Stimulated activated CD4-positive, alpha-beta T cell treated with anti-CD3 and anti-CD28 coated beads, Interleukin-15, amount 100 ng/mL, for 1 hour (primary cell): ENCODE measurements at places on chromosomes 5 and 9.

DNA sequence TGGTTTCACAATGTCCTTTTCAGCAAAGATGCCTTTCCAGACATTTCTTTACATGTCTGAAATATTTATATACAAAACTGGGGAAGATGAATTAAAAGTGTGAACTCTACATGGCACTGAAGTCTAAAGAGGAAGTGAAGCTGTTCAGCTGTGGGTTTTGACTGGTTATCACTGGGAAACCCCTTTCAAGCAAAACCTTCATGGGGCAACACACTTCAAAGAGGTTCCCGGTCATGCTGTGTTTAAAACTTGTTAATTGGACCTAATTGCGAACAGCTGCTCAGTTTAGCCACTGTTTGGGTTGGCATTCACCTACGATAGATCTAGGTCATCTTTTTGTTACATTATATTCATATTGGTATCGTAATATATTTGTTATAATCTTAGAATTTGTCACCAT, 20.0 kb upstream of the GDNF start:
- no peak for DNase-seq

- DNase-seq = no peak
Observed at GRCh38 chr9:24090566-24090965, 264.5 kb upstream of the ELAVL2 start.

GRCh38 chr9:130191749-130192120, 19.5 kb downstream of the NCS1 start:
- no peak for DNase-seq

GRCh38 chr5:107301999-107302398, 368.7 kb downstream of the EFNA5 start:
- no peak for DNase-seq

DNA sequence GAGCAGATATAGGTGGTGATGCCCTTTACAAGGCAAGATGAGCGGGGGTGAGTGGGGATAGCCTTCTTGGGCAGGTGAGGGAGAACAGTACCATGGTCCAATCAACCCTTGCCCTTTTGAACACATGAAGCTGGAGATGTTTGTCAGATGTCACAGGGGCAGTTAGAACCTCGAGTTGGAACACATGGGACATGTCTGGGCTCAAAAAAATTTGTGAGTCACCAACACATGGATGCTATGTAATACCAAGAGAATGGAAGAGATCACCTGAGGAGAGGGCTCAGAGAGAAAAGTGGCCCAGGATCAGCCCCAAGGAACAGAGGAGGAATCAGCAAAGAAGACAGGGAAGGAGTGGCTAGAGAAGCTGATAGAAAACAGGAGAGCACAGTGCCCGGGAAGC, 4.7 kb downstream of the PHYKPL start:
- no peak for DNase-seq

DNA sequence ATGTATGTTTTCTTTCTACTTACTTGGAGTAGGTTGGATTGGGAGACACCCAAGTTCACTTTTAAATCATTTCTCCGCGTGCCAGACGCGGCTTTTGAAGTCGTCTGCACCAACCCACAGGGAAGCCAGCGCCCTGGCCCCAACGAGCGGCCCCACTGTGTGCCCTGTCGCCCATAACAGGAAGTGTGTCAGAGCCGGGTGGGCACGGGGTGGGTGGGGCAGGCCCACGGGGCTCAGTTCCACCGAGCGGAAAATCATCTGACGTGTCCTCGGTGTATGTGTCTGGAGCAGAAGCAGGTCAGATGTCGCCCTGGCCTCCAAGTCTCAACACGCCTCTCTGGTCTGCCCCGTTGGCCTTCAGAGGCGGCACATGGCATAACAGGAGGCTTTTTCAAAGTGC, 22.7 kb upstream of the SMIM23 start:
- DNase-seq = no peak

GRCh38 chr5:431711-432050, 11.3 kb upstream of the EXOC3 start:
- no peak for DNase-seq

- no peak for DNase-seq
Observed at GRCh38 chr5:97847920-97848631, 665.0 kb upstream of the RIOK2 start.

- DNase-seq = no peak
Observed at GRCh38 chr5:53035868-53036381, 46.8 kb downstream of the ITGA2 start.

- DNase-seq = no peak
Observed at GRCh38 chr9:37972351-37972848, 68.5 kb upstream of the SLC25A51 start.

- DNase-seq = no peak
Observed at GRCh38 chr9:117413346-117414219, 1.3 kb downstream of the ASTN2 start.

DNA sequence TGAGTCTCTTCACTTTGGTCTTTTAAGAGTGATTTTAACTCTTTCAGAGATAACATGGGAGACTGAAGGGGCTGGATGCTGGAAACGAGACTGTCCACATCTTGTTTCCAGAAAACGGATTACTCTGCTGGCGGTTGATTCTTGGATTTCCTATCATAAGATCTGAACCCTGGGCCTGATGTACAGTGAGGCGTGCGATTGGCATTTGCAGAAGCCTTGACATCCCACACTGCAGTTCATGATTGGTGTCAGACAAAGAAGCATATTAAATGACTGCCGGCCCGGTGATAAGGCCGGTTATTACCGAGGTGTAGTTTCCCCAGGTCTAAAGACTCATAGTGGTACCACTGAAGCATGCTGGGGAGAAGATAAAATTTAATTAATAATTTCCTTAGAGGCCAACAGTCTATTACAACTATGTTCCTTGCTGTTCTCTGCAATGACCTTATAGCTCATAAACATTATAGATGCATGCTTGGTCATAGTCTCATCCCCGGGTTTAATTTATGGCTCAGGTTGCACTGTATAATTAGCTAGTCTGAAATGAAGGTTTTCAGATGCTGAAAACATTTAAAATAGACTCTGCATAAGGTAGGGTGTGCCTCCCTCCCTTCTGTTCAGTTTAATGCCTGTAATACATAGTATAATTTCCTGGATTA, 99.2 kb downstream of the PPP2R2B start:
- no peak for DNase-seq

GRCh38 chr5:407801-408268, 35.1 kb upstream of the EXOC3 start:
- DNase-seq = no peak
